ENCODE measurements at places on chromosomes 13 and 19. TPM values are rescaled to one million over a fixed set of nuclear protein-coding genes. Genes with fewer than 3 reads are reported as not detected.

Gene F7
- total RNA-seq = not detected

Gene STOML3
- total RNA-seq = not detected

Gene LGI4
- 0.72 TPM for total RNA-seq

Gene KIR3DL2
- 4.4 TPM for total RNA-seq

- DNase-seq = no peak
Measured at GRCh38 chr13:110371550-110372465, 64.7 kb downstream of the COL4A2 start.

- no peak for DNase-seq
Measured at GRCh38 chr19:8323781-8324185, 2.5 kb downstream of the RPS28 start.

DNA sequence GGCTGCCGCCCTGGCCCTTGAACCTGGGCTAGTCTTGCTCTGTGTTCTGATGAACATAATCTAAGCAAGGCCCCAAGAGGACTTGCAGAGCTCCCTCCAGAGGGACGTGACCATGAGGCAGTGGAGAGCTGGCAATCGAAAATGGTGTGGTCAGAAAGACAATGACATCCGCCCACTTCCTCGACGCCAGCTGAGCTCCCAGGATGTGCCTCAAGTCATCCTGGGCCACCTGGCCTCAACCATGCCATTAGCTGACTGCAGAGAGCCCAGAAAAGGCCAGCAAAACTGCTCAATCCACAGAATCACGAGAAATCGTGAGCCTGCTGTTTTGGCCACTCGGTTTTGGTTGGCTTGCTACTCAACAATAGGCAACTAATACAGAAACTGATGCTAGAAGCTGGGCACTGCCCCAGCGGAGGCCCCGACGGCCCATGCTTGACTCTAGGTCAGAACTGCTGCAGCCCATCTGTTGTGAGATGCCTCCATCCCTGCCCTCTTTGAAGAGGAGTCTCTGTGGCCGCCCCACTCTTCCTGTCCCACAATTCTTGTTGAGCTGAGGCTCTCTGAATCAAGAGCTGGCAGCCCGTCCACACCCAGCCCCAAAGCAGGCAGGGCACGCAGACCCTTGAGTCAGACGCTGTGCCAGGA, 53.3 kb downstream of the STK24 start:
- peak; percentile 41 for DNase-seq

GRCh38 chr13:89951341-89951740, 1396.1 kb upstream of the MIR17HG start:
- no peak for DNase-seq
